ENCODE measurements at places on chromosomes 6 and 20. TPM values are rescaled to one million over a fixed set of nuclear protein-coding genes. Genes with fewer than 3 reads are reported as not detected.
A peak's percentile ranks its signal among the peaks of the same experiment; 100 is the strongest.

Gene C2
- 4.9 TPM for total RNA-seq

Gene SCAF8
- total RNA-seq, result 40.7 TPM

Gene SMLR1
- total RNA-seq, result not detected

Gene TSHZ2
- 3.0 TPM for total RNA-seq

GRCh38 chr20:41038878-41039404 lies 10.3 kb downstream of the TOP1 start:
- no peak for DNase-seq
- no peaks in the 10 kb centered on the region for H3K27me3 ChIP-seq
- peaks cover 30% of the 10 kb centered on the region for H3K4me1 ChIP-seq
- H3K4me3 ChIP-seq, result no peak overlapping the region

GRCh38 chr6:144561455-144562043 lies 276.4 kb downstream of the UTRN start:
- H3K4me3 ChIP-seq, result no peak overlapping the region
- no peaks in the 10 kb centered on the region for H3K4me1 ChIP-seq
- no peak for DNase-seq
- no peak overlapping the region for H3K27ac ChIP-seq
- H3K36me3 ChIP-seq, result peaks cover 20% of the 10 kb centered on the region

DNA sequence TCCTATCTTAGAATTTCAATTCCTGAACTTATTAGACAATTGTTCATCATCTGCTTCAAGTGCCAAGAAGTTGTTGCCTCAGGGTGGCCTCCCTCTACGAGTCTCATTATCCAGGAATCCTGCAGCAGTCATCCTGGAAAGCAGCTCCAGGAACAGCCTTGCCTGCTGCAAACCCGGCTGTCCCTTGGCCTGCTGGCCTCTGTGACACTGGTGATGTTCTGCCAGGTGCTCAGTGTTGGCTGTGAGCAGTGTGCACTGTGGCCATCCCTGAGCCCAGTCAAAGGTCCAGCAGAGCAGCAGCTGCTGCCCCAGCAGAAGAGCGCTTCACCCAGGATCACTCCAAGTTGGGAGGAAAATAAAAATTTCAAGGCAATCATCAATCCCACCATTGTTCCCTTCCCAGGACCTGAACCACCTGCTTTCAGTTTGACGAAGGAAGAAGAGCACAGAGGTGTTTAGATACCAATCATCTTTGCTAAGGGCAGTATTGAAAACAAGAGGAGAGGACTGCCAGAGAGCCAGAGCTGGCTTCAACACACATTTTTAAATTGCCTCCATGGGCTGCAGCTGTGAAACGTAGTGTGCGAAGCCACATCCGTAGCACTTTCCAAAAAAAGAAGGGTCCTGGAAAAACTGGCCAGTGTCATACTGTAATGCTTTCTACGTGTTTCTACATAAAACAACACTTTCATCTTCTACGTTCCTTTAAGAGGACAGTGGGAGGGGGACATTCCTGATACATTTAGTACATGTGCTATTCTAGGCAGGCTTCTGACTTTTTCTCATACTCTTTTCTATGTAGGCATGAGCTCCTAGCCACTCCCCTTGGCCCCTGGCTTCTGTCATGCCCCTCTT lies 7.2 kb upstream of the FAM50B start:
- peak overlapping the region; percentile 65 for H3K27ac ChIP-seq
- H3K36me3 ChIP-seq, result no peaks in the 10 kb centered on the region
- peaks cover 20% of the 10 kb centered on the region for H3K4me1 ChIP-seq
- H3K27me3 ChIP-seq, result no peaks in the 10 kb centered on the region

Gene TGM3
- not detected for total RNA-seq

DNA sequence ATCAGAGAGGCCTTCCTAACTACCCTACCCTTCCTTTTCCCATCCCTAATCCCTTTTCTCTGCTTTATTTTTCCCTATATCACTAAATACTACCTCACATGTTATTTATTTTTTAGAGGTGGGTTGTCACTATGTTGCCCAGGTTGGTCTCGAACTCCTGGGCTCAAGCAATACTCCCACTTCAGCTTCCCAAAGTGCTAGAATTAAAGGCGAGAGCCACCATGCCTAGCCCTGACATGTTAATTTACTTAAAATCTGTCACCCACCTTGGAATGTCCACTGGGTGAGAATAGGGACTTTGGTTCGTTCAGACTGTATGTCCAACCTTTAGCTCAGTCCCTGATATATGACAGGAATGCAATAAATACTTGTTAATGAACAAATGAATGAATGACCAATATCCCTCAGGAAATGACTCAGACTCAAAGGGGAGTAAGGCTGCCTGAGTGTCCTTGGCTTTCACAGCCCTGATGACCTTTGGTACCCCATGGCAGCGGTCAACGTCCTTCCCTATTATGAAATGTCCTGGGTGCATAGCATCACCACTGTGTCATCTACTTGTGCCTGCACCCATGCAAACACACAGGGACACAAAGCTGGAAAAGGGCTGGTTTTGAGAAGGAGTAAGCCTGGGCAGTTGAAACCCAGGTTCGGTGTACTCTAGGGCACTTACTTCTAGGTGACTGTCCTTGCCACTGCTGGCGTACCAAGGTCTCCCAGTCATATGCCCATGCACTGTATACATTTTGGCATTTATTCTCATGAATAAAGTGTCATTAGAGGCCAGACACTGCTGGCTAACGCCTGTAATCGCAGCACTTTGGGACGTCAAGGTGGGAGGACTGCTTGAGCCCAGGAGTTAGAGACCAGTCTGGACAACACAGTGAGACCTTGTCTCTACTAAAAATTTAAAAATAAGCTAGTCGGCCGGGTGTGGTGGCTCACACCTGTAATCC lies 26.5 kb downstream of the BCL2L1 start:
- DNase-seq, result peak; percentile 80
- H3K27me3 ChIP-seq, result no peaks in the 10 kb centered on the region
- H3K36me3 ChIP-seq, result no peaks in the 10 kb centered on the region

GRCh38 chr6:162727322-162728182 lies at the start of the genes PACRG and PRKN:
PACRG (plus strand) TSS chr6:162727974.
PRKN (minus strand) TSS chr6:162727766.
- peak; percentile 99 for DNase-seq
- H3K4me1 ChIP-seq, result peaks cover 14% of the 10 kb centered on the region
- H3K4me3 ChIP-seq, result peak within 1 kb of the TSS; percentile 74
- no peaks in the 10 kb centered on the region for H3K27me3 ChIP-seq
- H3K36me3 ChIP-seq, result no peaks in the 10 kb centered on the region

DNA sequence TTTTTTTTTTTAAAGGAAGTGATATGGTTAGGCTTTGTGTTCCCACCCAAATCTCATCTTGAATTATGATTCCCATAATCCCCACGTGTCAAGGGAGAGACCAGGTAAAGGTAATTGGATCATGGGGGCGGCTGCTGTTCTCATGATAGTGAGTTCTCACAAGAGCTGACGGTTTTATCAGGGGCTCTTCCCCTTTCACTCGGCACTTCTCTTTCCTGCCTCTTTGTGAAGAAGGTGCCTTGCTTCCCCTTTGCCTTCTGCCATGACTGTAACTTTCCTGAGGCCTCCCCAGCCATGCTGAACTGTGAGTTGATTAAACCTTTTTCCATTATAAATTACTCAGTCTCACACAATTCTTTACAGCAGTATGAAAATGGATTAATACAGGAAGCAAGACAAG lies 64.3 kb downstream of the ZFP64 start:
- DNase-seq, result no peak
- no peak overlapping the region for H3K4me3 ChIP-seq
- no peaks in the 10 kb centered on the region for H3K4me1 ChIP-seq
- no peak overlapping the region for H3K27ac ChIP-seq
- no peaks in the 10 kb centered on the region for H3K27me3 ChIP-seq

GRCh38 chr6:25369433-25370177 lies 90.4 kb downstream of the CARMIL1 start:
- peaks cover 4% of the 10 kb centered on the region for H3K4me1 ChIP-seq
- DNase-seq, result peak; percentile 11
- H3K36me3 ChIP-seq, result no peaks in the 10 kb centered on the region
- H3K4me3 ChIP-seq, result no peak overlapping the region
- H3K27ac ChIP-seq, result peak overlapping the region; percentile 22
- H3K27me3 ChIP-seq, result no peaks in the 10 kb centered on the region

Gene CGA
- not detected for total RNA-seq

GRCh38 chr6:111031151-111031550 lies 49.3 kb downstream of the RPF2 start:
- peaks cover 11% of the 10 kb centered on the region for H3K36me3 ChIP-seq
- no peaks in the 10 kb centered on the region for H3K27me3 ChIP-seq
- no peak overlapping the region for H3K4me3 ChIP-seq
- peak overlapping the region; percentile 73 for H3K27ac ChIP-seq
- no peak for DNase-seq
- peaks cover 52% of the 10 kb centered on the region for H3K4me1 ChIP-seq

- no peaks in the 10 kb centered on the region for H3K27me3 ChIP-seq
- DNase-seq, result no peak
- no peaks in the 10 kb centered on the region for H3K4me1 ChIP-seq
- H3K27ac ChIP-seq, result no peak overlapping the region
- H3K36me3 ChIP-seq, result no peaks in the 10 kb centered on the region
- no peak overlapping the region for H3K4me3 ChIP-seq
Measured at GRCh38 chr6:14964556-14965270, 281.2 kb upstream of the JARID2 start.

GRCh38 chr20:38120625-38120988 lies 44.5 kb downstream of the TGM2 start:
- DNase-seq, result no peak
- H3K4me3 ChIP-seq, result no peak overlapping the region
- peaks cover 4% of the 10 kb centered on the region for H3K4me1 ChIP-seq
- H3K27me3 ChIP-seq, result no peaks in the 10 kb centered on the region
- H3K27ac ChIP-seq, result no peak overlapping the region

Gene RAD21L1
- 0.18 TPM for total RNA-seq

Gene VIP
- total RNA-seq, result not detected

Gene ELOVL4
- 0.15 TPM for total RNA-seq

DNA sequence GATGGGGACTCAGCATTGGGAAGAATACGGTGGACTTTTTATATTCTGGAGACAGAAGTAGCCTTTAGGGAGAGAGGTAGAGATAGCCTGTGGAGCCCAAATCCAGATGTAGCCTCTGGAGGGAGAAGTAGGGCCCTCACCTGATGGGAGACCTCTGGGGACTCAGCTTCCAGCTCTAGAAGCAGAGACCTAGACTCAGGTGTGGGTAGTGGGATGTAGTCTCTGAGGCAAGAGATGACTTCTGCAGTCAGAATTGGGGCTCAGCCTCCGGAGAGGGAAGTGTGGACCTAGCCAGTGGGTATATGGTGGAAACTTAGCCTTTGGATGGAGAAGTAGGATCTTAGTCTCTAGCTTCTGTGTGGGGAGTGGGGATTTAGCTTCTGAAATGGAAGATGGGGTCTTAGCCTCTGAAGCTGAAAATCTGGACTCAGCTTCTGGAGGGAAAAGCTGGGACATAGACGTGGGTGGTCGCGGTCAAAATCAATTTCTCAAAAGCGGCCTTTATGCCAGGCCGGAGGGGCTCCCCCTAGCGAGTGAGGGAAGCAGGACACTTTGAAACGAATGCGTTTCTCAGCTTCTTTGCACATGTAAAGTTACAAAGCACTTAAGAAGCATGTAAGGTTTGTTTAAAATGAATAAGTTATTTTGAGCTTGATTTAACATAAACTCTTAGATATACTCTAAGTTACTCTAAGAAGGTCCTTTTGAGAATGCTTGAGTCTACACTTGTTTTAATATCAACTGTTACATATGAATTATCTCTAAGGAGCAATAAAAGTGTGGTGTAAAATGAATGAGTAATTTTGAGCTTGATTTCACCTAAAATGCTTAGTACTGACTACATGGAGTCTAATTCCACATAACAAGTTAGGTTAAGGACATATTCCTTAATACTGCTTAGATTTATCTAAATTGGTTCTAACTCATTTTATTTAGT lies 12.9 kb upstream of the ZNF343 start:
- DNase-seq, result no peak
- H3K27me3 ChIP-seq, result no peaks in the 10 kb centered on the region

DNA sequence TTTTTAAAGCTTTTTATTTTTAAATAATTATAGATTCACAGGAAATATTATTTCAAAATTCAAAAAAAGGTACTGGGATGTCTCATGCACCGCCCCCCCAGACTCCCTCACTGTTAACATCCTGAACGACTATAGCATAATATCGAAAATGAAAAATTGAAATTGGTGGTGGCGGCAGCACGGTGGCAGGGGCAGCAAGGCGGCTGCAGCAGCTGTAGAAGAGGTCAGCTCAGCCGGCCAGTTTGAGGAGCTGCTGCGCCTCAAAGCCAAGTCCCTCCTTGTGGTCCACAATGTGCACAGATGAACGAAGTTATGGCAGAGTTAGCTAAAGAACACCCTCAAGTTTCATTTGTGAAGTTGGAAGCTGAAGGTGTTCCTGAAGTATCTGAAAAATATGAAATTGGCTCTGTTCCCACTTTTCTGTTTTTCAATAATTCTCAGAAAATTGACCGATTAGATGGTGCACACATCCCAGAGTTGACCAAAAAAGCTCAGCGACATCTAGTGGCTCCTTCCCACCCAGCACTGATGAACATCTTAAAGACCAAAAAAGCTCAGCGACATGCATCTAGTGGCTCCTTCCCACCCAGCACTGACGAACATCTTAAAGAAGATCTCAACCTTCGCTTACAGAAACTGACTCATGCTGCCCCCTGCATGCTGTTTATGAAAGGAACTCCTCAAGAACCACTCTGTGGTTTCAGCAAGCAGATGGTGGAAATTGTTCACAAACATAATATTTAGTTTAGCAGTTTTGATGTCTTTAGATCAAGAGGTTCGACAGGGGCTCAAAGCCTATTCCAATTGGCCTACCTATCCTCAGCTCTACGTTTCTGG lies 100.8 kb downstream of the FAM217A start:
- no peak overlapping the region for H3K4me3 ChIP-seq
- H3K27me3 ChIP-seq, result no peaks in the 10 kb centered on the region
- H3K4me1 ChIP-seq, result no peaks in the 10 kb centered on the region
- no peaks in the 10 kb centered on the region for H3K36me3 ChIP-seq
- no peak for DNase-seq
- H3K27ac ChIP-seq, result no peak overlapping the region

DNA sequence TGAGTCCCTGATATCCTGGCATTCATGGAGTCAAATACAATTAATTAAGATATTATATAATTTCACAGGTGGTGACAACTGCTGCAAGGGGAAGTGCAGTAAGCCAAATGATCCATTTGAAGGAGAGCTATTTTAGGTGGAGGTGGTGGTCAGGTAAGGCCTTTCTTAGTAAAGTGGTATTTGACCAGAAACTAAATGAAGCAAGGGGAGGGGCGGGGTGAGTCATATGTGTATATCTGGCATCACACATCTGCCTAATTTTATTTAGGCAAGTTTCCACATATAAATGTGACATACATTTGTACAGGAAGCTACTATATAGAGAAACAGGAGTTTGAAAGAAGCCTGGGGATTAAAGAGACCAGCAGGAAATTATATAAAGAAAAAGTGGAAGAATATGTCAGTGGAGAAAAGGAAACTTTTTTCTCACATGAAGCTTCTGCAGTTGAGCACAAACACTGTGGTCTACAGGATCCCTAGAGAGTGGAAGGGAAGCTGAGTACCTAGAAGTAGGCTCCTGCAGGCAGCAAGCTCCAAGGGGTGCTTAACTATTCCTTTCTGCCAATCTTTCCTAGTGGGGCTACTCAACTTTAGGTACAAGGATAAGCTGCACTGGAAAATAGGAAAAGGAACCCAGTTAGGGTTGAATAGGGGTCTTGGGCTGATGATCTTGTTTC lies 99.6 kb downstream of the OGFRL1 start:
- peaks cover 55% of the 10 kb centered on the region for H3K4me1 ChIP-seq
- H3K4me3 ChIP-seq, result no peak overlapping the region
- no peaks in the 10 kb centered on the region for H3K36me3 ChIP-seq
- peak overlapping the region; percentile 45 for H3K27ac ChIP-seq
- DNase-seq, result no peak
- no peaks in the 10 kb centered on the region for H3K27me3 ChIP-seq

All from gastrocnemius medialis (tissue), 4 donors.